RCC 7860 (cell line): ENCODE measurements at places on chromosomes 2 and 18.
A peak's percentile ranks its signal among the peaks of the same experiment; 100 is the strongest.

DNA sequence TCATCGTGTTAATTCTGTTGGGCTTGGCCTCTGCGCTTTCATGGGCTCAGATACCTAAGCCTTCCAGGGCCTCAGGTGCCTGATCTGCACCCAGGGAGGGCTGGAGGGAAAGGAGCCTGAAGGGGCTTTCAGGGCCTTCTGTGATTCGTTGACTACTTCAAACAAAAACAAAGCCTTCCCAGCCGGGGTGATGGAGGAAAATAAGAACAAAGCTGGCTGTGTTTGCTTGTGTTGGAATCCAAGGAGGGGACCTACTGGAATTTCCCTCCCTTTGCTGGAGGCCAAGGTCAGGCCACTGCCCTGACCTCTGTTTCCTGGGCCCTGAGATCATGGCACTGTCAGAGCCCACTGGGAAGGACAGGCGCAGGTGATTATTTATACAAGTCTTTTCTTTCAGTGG, 135.3 kb downstream of the KLHL29 start:
- DNase-seq: peak; percentile 26

- DNase-seq: no peak
These were observed 42.8 kb upstream of the TPO start for GRCh38 chr2:1370461-1370860.

DNA sequence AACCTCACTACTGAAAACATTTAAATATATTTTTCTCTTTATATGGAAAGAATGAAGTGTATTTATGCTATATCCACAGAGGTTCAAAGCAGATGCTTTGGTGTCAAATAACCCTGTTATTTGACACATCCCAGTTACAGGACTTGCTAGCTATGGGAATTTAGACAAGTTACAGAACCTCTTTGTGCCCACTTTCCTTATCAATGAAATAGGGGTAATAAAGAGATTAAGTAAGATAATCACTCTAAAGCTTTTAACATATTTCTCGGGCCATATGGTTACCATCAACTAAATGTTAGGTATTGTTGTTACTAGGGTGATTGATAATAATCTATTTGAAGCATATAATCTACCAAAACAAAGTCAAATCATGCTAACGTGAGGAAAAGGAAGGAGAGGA, 1660.6 kb upstream of the NXPH2 start:
- DNase-seq: no peak

DNA sequence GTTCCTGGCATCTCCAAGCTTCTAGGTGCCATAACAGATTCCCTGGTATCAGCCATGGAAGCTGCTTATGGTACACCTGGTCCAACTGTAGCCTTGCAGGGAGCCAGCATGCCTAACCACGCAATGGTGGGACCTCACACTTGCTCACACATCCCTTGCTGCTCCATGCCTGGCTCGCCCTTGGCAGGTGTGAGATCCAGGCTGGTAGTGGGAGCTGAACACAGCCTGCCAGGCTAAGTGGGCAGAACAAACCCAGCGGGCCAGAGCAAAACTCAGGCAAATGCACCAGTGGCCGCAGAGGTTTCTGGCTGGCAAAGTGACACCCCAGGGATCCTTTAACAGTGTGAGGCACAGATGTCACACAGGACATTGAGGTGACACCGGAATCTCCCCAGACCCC, 185.8 kb downstream of the NDUFA10 start:
- DNase-seq: no peak

GRCh38 chr2:127604986-127605385, 41.0 kb upstream of the GPR17 start:
- no peak for DNase-seq
